AG08396 (cell line): ENCODE measurements at places on chromosomes 16 and 17.

- no peak for DNase-seq
These were observed 15.3 kb downstream of the SRR start for GRCh38 chr17:2319051-2319450.

GRCh38 chr17:42188749-42189650, 3.7 kb upstream of the HCRT start:
- no peak for DNase-seq

- DNase-seq: no peak
These were observed 17.6 kb upstream of the PVALEF start for GRCh38 chr17:81147701-81148100.

DNA sequence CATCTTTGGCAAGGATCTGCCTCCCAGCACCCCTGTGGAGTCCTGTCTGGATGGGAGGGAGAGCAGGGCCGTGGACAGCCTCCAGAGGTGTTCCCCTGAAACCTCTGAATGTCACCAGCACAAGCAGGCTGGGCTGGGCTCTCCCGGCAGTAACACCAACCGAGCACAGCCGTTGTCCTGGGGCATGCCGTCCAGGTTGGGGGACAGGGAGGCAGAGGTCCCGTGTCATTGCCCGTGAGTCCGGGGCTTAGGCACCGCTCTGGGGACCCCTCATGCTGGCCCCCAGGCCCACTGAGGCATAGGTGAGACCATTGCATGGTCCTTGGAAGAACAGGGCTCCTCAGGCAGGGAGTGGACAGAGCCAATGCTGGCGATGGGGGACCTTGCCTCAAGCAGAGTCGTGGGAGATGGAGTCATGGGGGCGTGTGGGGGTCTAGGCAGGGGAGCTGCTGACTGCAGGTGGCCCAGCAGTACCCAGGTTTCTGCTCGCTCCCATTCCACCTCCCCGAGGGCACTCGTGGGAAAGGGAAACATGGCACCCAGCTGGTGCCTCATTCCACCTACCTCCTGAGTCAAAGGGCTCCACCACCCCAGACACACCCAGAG, 17.5 kb downstream of the ENDOV start:
- no peak for DNase-seq

DNA sequence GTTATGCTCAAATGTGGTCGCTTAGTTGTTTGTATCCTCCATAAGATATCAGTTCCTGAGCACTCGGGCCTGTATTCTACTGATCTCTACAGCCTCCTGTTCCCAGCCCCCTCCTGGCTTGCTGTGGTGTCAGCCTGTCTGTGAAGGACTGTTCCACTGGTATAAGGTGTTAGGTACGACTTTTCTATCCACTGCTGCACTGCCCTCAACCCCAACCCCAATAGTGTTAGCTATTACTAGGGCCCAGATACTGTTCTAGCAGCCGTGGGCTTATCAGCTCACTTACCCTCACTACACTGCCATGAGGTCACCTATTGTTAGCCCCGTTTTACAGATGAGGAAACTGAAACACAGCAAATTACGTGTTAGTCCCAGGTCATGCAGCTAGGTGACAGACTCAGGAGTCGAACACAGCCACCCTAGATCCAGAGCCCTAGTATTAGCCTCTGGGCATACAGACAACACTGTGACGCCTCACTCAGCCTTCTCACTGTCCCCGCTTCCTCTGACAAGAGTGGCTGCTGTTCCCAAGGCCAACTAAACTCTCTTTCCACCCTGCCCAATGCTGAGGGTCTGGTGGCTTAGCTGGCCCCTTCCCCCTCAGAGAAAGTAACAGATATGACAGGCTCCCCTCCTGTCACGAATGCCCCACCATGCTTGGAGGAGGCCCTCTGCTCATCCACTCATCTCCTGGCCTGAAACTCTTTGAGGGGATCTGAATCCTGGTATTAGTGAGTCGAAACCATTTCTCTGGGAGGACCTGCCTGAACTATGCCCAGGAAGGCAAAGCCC, 25.6 kb upstream of the ZNF652 start:
- DNase-seq: no peak
